ENCODE measurements at places on chromosomes 7 and 10. TPM values are rescaled to one million over a fixed set of nuclear protein-coding genes. Genes with fewer than 3 reads are reported as not detected.

GRCh38 chr10:123537188-123537961 lies 128.8 kb upstream of the GPR26 start:
- H3K36me3 ChIP-seq = no peaks in the 10 kb centered on the region
- no peak for DNase-seq
- H3K4me1 ChIP-seq = no peaks in the 10 kb centered on the region

DNA sequence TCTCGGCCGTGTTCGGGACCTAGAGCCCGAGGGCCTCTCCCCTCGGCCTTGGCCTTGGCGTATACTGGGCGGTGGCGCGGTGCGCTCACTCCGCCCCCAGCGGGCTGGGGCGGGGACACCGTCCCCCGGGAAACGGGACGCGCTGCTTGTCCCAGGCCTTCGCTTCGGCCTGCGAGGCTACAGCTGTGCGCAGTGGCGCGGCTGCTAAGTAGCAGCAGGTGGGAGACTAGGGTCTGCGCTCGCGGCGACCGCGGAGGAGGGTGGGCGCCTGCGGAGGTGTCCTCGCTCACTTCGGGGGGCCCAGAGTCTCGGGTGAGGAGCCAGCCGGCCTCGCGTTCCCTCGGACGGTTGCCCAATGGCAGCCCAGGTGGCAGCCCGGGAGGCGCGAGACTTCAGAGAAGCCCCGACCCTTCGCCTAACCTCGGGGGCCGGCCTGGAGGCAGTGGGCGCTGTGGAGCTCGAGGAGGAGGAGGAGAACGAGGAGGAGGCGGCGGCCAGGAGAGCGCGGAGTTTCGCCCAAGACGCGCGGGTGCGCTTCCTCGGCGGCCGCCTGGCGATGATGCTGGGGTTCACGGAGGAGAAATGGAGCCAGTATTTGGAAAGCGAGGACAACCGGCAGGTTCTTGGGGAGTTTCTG lies at the start of gene DNAH11:
TSS of gene DNAH11 (plus strand) at position 149 of the 637 bp plus-strand sequence. CDS start at position 356, 207 bp downstream.
- peaks cover 10% of the 10 kb centered on the region for H3K4me1 ChIP-seq
- DNase-seq = no peak
- no peak within 1 kb of the TSS for H3K4me3 ChIP-seq
- no peak within 1 kb of the TSS for H3K27ac ChIP-seq

DNA sequence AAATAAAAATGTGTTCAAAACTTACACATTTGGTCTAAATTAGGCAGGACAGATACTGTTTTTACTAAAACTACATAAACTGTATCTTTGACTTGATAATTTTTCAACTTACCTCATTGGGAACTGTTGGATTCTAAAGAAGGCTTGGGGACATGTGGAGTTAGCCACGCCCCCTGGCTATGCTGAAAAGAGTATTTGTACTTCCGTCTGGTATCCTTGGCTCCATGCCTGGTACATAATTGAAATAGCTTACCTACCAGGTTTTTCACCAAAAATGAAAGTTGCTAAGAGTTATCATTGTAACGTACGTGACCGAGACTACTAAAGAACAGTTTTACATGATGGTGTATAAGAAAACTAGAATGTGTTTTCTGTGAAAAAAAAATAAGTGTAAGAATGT lies 604.8 kb upstream of the IGFBP3 start:
- no peak for DNase-seq
- no peaks in the 10 kb centered on the region for H3K27me3 ChIP-seq
- H3K36me3 ChIP-seq = no peaks in the 10 kb centered on the region
- H3K4me1 ChIP-seq = no peaks in the 10 kb centered on the region
- H3K4me3 ChIP-seq = no peak overlapping the region
- H3K27ac ChIP-seq = no peak overlapping the region

- H3K4me1 ChIP-seq = no peaks in the 10 kb centered on the region
- no peak for DNase-seq
- no peak overlapping the region for H3K4me3 ChIP-seq
- no peaks in the 10 kb centered on the region for H3K27me3 ChIP-seq
Observed at GRCh38 chr7:52685333-52685732, 350.1 kb upstream of the POM121L12 start.

DNA sequence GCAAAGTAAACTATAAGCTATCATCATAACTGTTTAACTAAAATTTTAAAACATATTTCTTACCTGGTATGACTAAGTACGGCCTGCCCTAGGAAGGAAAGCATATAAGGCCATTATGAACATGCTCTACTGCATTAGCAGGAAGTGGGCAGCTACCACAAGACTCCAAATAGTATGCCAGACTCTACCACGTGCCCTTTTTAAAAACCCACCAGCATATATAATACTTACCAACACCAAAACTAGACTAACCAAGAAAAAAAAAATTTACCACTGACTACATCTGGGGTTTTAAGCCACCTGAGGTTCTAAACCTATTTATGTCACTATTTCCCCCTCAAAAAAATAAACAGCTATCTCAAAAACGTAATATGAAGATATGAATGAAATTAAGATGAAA lies 30.1 kb downstream of the NUDCD3 start:
- peaks cover 73% of the 10 kb centered on the region for H3K4me1 ChIP-seq
- peak overlapping the region; percentile 22 for H3K27ac ChIP-seq
- peak; percentile 87 for DNase-seq
- no peak overlapping the region for H3K4me3 ChIP-seq
- H3K27me3 ChIP-seq = no peaks in the 10 kb centered on the region

- H3K36me3 ChIP-seq = no peaks in the 10 kb centered on the region
- no peak overlapping the region for H3K4me3 ChIP-seq
- DNase-seq = no peak
- H3K27me3 ChIP-seq = no peaks in the 10 kb centered on the region
- no peak overlapping the region for H3K27ac ChIP-seq
- no peaks in the 10 kb centered on the region for H3K4me1 ChIP-seq
Observed at GRCh38 chr10:59037018-59037389, 139.4 kb upstream of the PHYHIPL start.

DNA sequence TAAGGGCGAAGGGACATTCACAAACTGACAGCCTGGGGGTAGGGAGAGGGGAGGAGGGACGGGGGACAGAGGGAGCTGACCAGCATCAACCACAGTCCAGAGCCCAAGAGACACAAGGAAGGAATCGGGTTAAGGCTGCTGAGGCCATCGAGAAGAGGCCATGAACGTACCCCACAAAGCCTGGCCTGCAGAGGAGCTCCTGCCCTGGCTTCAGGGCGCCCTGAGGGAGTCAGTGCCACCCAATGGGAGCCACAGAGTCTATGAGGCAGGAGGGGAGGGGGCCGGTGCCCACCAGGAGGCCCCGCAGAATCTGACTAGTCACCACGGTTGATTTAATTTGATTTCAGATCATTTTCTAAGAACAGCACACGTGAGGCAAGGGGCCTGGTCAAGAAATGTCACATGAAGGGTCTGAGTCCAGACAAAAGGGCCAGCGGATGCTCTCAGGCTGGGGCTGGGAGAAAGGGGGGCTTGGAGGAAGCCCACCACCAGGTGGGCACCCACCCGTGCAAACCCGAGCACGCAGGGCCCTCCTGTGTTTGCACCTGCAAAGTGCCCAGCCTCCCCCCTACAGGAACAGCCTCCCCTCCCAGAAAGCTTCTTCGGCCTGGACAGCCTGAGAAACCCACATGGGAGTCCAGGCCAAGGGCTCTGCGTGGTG lies 40.4 kb downstream of the CAMK2B start:
- H3K27ac ChIP-seq = no peak overlapping the region
- H3K36me3 ChIP-seq = no peaks in the 10 kb centered on the region
- H3K4me3 ChIP-seq = no peak overlapping the region
- H3K4me1 ChIP-seq = no peaks in the 10 kb centered on the region
- H3K27me3 ChIP-seq = no peaks in the 10 kb centered on the region

The GFRA1 gene
- not detected for total RNA-seq

- H3K36me3 ChIP-seq = no peaks in the 10 kb centered on the region
- H3K4me3 ChIP-seq = no peak overlapping the region
- H3K27ac ChIP-seq = no peak overlapping the region
- no peaks in the 10 kb centered on the region for H3K4me1 ChIP-seq
- DNase-seq = no peak
Observed at GRCh38 chr7:95867309-95867708, 95.0 kb downstream of the DYNC1I1 start.

GRCh38 chr7:44646921-44647636 lies 40.7 kb downstream of the OGDH start:
- no peak for DNase-seq
- H3K4me1 ChIP-seq = peaks cover 10% of the 10 kb centered on the region
- H3K27ac ChIP-seq = no peak overlapping the region
- no peaks in the 10 kb centered on the region for H3K27me3 ChIP-seq
- H3K4me3 ChIP-seq = no peak overlapping the region

- peak overlapping the region; percentile 59 for H3K4me3 ChIP-seq
- H3K27me3 ChIP-seq = no peaks in the 10 kb centered on the region
- no peaks in the 10 kb centered on the region for H3K36me3 ChIP-seq
- DNase-seq = peak; percentile 3
Observed at GRCh38 chr10:24951201-24952142, 934 bp downstream of the PRTFDC1 start.

DNA sequence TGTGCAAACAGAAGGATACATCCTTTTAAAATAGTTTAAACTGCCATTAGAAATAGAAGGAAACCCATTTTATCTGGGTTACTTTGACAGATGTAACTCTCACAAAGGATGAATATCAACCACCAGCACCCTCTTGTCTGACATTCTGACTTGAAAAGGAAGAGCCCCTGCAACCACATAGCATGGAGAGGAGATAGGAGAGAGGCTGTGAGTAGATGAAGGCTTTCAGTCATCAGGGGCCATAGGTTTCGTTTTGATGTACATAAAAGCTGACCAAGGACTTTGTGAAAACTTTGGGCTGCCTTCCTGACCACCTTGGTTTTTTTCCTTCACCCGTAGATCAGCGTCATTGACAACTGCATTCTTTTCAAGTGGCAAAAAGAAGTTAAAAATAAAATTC lies 211.6 kb upstream of the PRPS1L1 start:
- H3K4me3 ChIP-seq = no peak overlapping the region
- DNase-seq = no peak
- H3K27ac ChIP-seq = no peak overlapping the region
- no peaks in the 10 kb centered on the region for H3K4me1 ChIP-seq
- H3K36me3 ChIP-seq = no peaks in the 10 kb centered on the region

The NYAP1 gene
- total RNA-seq = 0.38 TPM

DNA sequence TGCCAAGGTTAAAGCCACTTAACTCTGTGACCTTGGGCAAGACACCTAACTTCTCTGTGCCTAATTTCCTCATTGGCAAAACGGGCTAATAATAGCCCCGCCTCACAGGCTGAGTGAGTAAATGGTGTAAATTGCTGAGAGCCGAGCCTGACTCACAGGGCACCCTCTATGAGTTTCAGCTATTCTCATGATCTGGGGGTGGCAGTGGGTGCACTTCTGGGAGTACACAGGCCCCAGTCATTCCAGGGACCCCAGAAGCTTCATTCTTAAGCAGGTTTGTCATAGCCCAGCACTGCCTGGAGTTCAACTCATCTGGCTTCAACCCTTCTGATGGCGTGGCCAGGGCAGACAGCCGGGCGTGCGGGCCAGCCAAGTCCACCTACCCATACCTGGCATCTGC lies 137.2 kb downstream of the GRID1 start:
- H3K27me3 ChIP-seq = no peaks in the 10 kb centered on the region
- no peak overlapping the region for H3K27ac ChIP-seq
- no peaks in the 10 kb centered on the region for H3K4me1 ChIP-seq
- H3K4me3 ChIP-seq = no peak overlapping the region
- H3K36me3 ChIP-seq = no peaks in the 10 kb centered on the region
- no peak for DNase-seq

DNA sequence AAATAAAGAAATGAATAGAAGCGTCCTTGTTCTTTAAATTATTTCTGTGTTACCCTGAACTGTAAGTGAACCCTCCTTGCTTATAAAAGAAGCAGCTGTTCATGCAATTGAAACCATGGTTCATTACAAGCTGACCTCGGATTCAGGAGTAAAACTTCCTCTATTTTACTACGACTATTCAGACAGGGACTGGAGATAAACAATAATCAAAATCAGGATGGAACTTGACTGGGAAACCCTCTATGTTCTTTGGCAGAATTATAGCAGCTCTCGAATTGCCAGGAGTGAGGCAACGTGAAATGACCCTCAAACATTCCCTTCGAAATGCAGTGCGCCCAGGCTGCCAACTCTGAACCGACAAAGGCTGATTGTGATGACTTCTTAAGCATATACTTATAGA lies 172.1 kb downstream of the CYP26A1 start:
- H3K27ac ChIP-seq = no peak overlapping the region
- no peaks in the 10 kb centered on the region for H3K4me1 ChIP-seq
- no peak overlapping the region for H3K4me3 ChIP-seq

The PDK4 gene
- total RNA-seq = 0.35 TPM

The AKR1C4 gene
- not detected for total RNA-seq

DNA sequence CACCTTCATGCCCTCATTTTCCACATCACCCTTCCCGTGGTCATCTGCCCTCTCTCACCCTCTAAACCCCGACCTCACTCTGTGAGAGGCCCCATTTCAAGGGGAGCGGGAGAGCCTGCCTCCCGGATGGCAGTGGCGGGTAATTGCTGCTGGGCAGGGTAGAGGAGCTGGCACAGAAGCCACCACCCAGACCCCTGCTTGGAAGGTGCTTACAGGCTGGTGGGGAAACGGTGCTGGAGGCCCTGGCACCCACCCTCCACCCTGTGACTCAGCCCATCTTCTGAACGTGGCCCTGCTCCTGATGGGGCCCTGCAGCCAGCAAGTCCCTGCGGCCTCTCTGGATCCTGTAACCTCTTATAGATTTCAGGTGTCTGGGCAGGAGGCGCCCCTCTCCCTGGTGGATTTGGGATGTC lies 10.6 kb upstream of the PWWP2B start:
- peaks cover 10% of the 10 kb centered on the region for H3K4me1 ChIP-seq
- no peaks in the 10 kb centered on the region for H3K27me3 ChIP-seq
- DNase-seq = no peak
- no peak overlapping the region for H3K4me3 ChIP-seq
- H3K27ac ChIP-seq = no peak overlapping the region
- no peaks in the 10 kb centered on the region for H3K36me3 ChIP-seq

DNA sequence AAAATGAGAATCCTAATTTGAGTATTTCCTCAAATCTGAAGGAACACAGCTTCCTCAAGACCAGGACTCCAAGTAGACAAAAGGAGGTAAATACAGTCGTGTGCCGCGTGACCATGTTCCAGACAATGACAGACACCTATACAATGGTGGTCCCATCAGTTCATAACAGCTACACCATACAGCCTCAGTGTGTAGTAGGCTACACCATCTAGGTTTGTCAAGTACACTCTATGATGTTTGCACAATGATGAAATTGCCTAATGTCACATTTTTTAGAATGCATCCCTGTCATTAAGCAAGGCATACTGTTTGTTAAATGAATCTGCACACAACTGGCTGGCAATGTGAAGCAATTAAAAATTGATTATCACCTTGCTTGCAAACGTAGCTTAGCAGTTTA lies 107.9 kb downstream of the PROSER2 start:
- no peak overlapping the region for H3K27ac ChIP-seq
- peaks cover 55% of the 10 kb centered on the region for H3K36me3 ChIP-seq
- no peak for DNase-seq
